Keratinocyte (primary cell): ENCODE measurements at places on chromosomes 4 and X.

GRCh38 chrX:133171962-133172708 is 46.0 kb downstream of the TFDP3 start:
- DNase-seq: no peak

- no peak for DNase-seq
Measured at GRCh38 chrX:8803326-8803725, 2.1 kb upstream of the FAM9A start.

- no peak for DNase-seq
Measured at GRCh38 chr4:169957785-169958184, 68.4 kb downstream of the MFAP3L start.

GRCh38 chr4:104449537-104449936 is 45.2 kb downstream of the CXXC4 start:
- DNase-seq: no peak

- no peak for DNase-seq
Measured at GRCh38 chr4:25144870-25145481, 15.3 kb downstream of the SEPSECS start.

- no peak for DNase-seq
Measured at GRCh38 chr4:8316911-8317351, 47.4 kb downstream of the HTRA3 start.

- DNase-seq: no peak
Measured at GRCh38 chr4:7800410-7800809, 139.3 kb downstream of the AFAP1 start.

DNA sequence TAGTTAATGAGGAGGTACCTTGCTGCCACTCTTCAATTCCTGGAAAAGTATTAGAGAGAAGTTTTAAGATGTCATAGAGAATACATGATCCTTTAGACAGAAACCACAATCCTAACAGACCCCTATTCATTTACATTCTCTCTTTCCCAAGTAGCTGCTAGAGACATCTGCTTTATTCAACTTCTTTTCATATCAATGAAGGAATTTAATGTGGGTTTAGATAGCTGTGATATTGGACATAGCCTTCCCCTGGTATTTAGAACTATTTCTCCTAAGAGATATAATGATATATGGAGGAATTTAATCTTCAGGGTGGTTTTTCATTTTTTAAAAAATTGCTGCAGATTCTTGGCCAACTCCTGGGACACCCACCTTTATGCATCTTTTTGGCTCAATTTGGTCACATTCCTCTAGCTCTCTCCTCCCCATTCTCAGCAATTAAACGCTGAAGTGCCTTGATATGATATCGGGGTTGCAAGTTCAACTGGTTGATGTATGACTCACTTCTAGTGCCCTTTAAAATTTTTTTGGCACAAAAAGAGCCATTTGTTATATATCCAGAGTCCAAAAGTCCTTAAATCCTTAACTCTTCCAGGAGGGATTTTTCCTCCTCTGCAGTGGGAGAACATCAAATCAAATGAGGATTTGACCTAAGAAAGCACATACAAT is 57.6 kb downstream of the DOCK11 start:
- no peak for DNase-seq

DNA sequence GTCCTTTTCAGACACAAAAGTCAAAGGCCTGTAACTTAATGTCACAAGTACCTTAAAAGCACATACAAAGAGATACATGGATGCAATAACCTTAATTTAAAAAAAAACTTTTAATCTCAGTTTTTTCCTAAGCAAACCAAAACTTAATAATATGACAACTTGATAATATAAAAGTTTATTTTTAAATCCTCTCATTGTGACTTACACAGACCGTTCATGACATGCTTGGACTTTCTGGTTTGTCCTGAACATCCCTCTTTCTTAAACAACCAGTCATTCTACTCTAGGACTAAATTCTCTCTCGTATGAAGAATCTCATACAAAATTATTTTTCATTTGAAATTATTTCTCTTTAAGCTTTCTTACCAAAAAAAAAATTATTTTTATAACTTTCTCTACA is 43.1 kb upstream of the CYP2U1 start:
- no peak for DNase-seq

GRCh38 chrX:40166582-40166981 is 68.8 kb upstream of the BCOR start:
- no peak for DNase-seq

GRCh38 chrX:12237771-12238170 is 99.5 kb downstream of the FRMPD4 start:
- no peak for DNase-seq

- DNase-seq: no peak
Measured at GRCh38 chrX:43861750-43862149, 20.5 kb downstream of the MAOB start.

- no peak for DNase-seq
Measured at GRCh38 chrX:108032944-108033343, 11.9 kb upstream of the VSIG1 start.

DNA sequence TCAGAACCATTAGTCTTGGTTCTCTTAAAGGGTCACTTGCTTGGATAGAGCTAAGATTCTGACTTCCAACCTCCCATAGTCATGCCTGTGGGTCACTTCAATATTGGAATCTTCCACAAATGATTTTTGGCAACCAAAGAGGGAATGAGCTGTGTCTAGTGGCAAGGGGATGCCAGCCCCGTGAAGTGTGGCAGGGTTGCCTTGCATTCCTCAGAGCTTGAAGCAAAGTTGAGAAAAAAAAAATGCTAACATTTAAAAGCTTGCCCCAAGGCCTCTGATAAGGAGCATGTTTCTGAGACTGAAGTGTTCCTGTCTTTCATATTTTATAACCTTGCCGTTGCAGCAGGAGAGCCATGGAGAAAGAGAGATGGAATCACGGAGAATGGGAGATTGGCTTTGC is 120.2 kb downstream of the PAPSS1 start:
- DNase-seq: no peak

DNA sequence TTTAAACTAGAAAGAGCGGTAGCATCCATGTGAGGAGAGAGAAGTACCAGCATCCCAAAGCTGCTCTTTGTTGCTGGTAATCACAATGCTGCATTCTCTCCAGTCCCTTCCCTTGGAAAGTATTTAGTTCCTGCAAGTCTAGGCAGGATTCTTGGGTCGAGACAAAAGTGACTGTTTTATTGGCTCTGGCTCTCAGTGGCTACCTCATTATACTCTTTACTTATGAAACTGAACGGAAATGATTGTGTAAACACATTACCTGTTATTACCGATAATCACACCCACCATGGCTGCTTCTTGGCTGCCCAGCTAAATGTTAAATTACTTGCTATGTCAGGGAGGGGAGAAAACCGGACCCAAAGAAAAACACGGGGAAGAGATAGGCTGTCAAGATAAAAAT is 26.2 kb downstream of the ATXN3L start:
- DNase-seq: peak; percentile 36
